ENCODE measurements at places on chromosomes 4 and X. TPM values are rescaled to one million over a fixed set of nuclear protein-coding genes. Genes with fewer than 3 reads are reported as not detected.
A peak's percentile ranks its signal among the peaks of the same experiment; 100 is the strongest.

Gene NHS
- total RNA-seq, result 102 TPM

Gene CTAG1A
- total RNA-seq, result not detected

Gene USP17L17
- total RNA-seq, result not detected

Gene RAB39B
- 4.8 TPM for total RNA-seq

GRCh38 chr4:5166377-5166776 lies 115.1 kb downstream of the STK32B start:
- no peak overlapping the region for H3K27ac ChIP-seq
- peaks cover 13% of the 10 kb centered on the region for H3K27me3 ChIP-seq
- no peak for DNase-seq
- peaks cover 2% of the 10 kb centered on the region for H3K4me1 ChIP-seq

GRCh38 chr4:94698187-94698586 lies 59.6 kb upstream of the BMPR1B start:
- H3K4me1 ChIP-seq, result peaks cover 13% of the 10 kb centered on the region
- no peaks in the 10 kb centered on the region for H3K36me3 ChIP-seq
- DNase-seq, result no peak
- H3K4me3 ChIP-seq, result no peak overlapping the region
- H3K27me3 ChIP-seq, result no peaks in the 10 kb centered on the region
- no peak overlapping the region for H3K27ac ChIP-seq

DNA sequence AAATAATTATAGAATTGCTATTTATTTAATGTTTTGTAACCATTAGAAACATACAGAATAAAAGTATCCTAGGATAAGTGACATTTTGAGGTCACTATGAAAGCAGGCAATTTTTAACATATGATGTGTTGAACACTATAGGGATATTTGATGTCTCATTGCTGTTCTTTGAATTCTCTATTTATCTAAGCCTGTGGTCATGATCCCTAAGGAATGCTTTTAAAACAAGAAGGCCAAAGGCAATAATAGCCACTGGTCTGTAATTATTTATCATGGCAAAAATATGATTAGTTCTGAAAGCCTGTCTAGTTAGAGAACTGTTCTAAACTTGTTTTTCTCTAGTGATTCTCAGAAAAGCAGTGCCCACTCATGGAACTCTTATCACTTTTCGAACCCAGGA lies 186.6 kb downstream of the RPA4 start:
- no peaks in the 10 kb centered on the region for H3K36me3 ChIP-seq
- no peak for DNase-seq
- no peak overlapping the region for H3K27ac ChIP-seq
- no peaks in the 10 kb centered on the region for H3K27me3 ChIP-seq

- peaks cover 13% of the 10 kb centered on the region for H3K4me1 ChIP-seq
- H3K27me3 ChIP-seq, result peaks cover 4% of the 10 kb centered on the region
- H3K27ac ChIP-seq, result no peak overlapping the region
- no peak for DNase-seq
- H3K4me3 ChIP-seq, result peak overlapping the region; percentile 72
- peaks cover 3% of the 10 kb centered on the region for H3K36me3 ChIP-seq
These were observed 706 bp downstream of the DUSP9 start for GRCh38 chrX:153647461-153648357.

GRCh38 chr4:55038176-55038890 lies 87.1 kb downstream of the KDR start:
- H3K4me3 ChIP-seq, result no peak overlapping the region
- no peaks in the 10 kb centered on the region for H3K4me1 ChIP-seq
- H3K27me3 ChIP-seq, result peaks cover 20% of the 10 kb centered on the region
- DNase-seq, result no peak
- H3K27ac ChIP-seq, result no peak overlapping the region

- peak overlapping the region; percentile 59 for H3K27ac ChIP-seq
- peaks cover 16% of the 10 kb centered on the region for H3K36me3 ChIP-seq
- peak overlapping the region; percentile 90 for H3K4me3 ChIP-seq
- peak; percentile 12 for DNase-seq
- H3K4me1 ChIP-seq, result peaks cover 15% of the 10 kb centered on the region
These were observed 672 bp downstream of the PGM2 start for GRCh38 chr4:37827030-37827685.

DNA sequence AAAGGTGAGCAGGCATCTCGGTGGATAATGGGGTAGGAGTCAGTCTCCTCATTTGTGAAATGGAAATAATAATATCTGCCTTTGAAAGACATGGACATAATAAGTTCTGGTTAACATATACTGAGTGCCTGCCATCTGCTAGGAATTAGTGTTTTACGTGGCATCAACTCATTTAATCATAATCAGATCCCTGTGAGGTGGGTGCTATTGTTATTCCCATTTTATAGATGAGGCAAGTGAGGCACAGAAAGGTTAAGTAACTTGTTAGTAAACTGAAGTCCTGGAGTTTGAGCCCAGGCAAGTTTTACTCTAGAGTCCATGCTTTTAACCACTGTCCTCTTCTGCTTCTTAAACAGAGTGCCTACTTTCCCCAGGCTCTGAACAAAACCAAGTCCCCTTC lies 7.5 kb downstream of the CCDC120 start:
- peaks cover 5% of the 10 kb centered on the region for H3K36me3 ChIP-seq
- no peak for DNase-seq
- H3K27me3 ChIP-seq, result no peaks in the 10 kb centered on the region
- no peaks in the 10 kb centered on the region for H3K4me1 ChIP-seq

GRCh38 chr4:173272996-173273395 lies 61.2 kb downstream of the HMGB2 start:
- H3K27ac ChIP-seq, result no peak overlapping the region
- H3K36me3 ChIP-seq, result peaks cover 10% of the 10 kb centered on the region
- H3K4me1 ChIP-seq, result peaks cover 11% of the 10 kb centered on the region
- H3K27me3 ChIP-seq, result no peaks in the 10 kb centered on the region

GRCh38 chr4:95510877-95511276 lies 37.9 kb downstream of the UNC5C start:
- H3K36me3 ChIP-seq, result peaks cover 5% of the 10 kb centered on the region
- H3K4me1 ChIP-seq, result peaks cover 19% of the 10 kb centered on the region
- no peaks in the 10 kb centered on the region for H3K27me3 ChIP-seq

GRCh38 chr4:183875251-183875825 lies 29.8 kb upstream of the STOX2 start:
- H3K27ac ChIP-seq, result no peak overlapping the region
- no peak for DNase-seq
- no peak overlapping the region for H3K4me3 ChIP-seq
- no peaks in the 10 kb centered on the region for H3K27me3 ChIP-seq
- peaks cover 7% of the 10 kb centered on the region for H3K4me1 ChIP-seq

DNA sequence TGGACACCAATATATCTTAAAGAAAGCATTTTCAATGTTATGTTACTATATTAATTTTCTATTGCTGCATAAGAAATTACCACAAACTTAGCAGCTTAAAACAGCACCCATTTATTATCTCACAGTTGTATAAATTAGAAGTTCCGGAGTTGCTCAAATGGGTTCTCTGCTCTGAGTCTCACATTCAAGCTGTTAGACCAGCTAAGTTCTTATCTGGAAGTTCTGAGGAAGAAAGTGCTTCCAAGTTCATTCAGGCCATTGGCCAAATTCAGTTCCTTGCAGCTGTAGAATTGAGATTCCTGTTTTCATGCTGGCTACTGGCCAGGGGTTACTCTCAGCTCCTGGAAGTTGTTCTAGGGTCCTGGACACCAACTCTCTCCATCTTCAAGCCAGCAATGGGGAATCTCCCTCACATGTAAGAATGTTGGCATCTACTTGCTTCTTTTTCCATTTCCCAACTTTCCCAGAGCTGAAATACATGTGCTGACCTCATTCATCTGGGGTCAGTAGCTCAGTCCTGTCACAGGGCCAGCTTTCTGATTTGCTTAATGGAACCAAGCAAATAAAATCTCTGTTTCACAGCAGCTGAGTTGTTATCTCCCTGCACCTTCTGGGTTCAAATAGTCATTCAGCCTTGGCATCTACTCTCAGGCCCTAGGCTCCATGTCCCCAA lies 99.6 kb upstream of the INTU start:
- H3K27ac ChIP-seq, result no peak overlapping the region
- H3K36me3 ChIP-seq, result no peaks in the 10 kb centered on the region
- H3K4me3 ChIP-seq, result no peak overlapping the region
- no peak for DNase-seq
